ENCODE measurements at places on chromosomes 7 and 10.

DNA sequence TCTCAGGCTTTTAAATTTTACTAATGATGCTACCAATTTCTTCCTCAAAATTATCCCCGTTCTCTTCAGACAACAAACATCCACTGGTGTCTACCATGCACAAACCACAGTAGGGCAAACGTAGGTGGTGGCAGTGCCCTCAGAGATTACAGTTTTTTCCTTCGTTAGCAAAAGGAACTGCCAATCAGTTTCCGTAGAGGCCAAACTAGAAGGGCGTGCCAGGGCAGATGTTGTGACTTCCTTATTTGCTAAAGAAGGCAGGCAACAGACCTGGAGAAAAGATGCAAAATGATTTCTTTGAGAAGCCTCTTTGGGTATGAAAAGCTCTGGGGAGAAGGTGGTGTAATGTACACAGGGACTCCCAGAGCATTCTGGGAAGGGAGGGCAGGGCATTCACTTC, 7.6 kb upstream of the FAM180A start:
- DNase-seq: no peak

GRCh38 chr10:104328896-104329710, 9.2 kb downstream of the ITPRIP start:
- DNase-seq: no peak

DNA sequence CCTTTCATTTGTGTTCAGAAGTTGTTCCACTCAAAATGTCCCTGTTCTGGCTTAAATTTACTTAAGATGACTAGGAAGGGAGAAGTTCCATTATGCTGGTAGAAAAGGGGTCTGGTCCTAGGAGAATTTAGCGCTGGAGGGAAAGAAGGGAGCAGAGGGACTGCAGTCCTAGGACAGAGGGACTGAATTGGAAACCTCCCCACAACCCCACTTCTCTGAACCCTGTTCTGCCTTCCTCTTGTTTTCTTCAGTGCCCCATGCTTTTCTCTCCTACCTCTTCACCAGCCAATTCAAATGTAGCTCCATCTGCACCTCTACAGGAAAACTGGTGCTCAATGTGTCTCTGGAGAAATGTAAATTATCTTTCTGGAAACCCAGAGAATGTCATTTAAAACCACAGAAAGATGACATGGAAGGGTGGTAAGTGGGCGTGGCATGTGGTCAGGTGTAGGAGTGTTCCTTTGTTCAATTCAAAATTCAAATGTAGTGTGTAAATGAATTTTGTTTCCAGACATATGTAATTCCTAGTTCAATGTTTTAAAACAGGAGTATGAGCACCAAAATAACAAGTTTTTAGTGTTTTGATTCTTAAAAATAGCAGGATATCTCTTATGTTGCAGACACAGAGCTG, 24.0 kb upstream of the RHOBTB1 start:
- no peak for DNase-seq

DNA sequence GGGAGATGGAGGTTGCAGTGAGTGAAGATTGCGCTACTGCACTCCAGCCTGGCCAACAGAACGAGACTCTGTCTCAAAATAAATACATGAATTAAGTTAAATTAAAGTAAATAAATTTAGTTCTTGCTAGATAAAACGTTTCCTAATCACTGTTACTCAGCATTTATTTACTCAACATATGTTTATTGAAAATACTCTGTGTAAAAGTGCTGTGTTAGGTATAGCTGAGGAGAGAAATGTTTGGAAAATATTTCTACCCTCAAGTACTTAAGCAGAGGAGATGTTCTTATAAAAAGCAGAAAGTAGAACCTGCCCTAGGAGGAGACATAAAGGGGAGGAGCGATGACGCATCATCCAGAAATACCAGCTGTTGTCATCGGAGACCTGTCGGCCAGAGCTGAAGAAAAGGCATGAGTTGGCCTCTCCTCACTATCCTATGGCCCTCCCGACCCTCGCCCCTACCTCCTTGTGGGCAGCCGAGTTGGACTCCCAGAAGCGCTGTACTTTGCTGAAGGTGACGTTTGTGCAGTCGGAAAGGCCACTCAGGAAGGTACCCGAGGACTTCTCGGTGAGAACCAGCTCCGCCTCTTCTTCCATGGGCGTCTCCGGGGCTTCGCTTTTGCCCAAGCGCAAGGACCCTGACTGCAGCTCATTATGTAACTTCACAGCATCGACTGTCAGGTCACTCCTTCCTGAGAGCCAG, 1.1 kb downstream of the RRP12 start:
- DNase-seq: no peak

GRCh38 chr10:86367152-86367951, 757 bp upstream of the GRID1 start:
- no peak for DNase-seq

GRCh38 chr7:155189590-155189989, 108.1 kb upstream of the INSIG1 start:
- DNase-seq: no peak

- no peak for DNase-seq
Observed at GRCh38 chr10:102419269-102420180, 940 bp upstream of the PSD start.

- no peak for DNase-seq
Observed at GRCh38 chr7:63077841-63078240, 920.8 kb upstream of the ZNF722 start.

DNA sequence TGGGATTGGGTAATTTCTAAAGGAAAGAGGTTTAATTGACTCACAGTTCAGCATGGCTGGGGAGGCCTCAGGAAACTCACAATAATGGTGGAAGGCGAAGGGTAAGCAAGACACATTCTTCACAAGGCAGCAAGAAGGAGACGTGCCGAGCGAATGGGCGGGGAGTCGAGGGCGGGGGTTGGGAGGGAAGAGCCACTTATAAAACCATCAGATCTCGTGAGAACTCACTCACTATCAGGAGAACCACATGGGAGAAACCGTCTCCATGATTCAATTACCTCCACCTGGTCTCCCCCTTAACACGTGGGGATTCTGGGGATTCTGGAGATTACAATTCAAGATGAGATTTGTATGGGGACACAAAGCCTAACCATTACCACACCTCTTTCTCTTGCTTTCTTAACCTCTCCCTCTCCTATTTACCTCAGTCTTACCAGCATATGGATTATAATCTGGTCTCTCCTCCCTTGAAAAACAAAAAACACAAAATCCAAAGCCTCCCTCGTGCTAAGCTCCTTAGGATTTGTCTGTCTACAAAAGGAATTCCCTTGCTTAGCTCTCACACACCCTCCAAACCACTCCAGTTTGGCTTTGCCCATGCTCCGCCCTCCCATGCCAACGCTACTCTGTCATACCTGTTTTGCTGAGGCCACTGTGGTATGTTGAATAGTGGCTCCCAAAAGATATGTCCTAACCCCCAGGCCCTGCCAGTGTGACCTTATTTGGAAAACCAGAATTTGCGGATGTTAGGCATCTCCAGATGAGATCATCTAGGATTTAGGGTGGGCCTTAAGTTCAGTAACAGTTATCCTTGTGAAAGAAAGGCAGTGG, 19.6 kb upstream of the EFCAB10 start:
- no peak for DNase-seq

DNA sequence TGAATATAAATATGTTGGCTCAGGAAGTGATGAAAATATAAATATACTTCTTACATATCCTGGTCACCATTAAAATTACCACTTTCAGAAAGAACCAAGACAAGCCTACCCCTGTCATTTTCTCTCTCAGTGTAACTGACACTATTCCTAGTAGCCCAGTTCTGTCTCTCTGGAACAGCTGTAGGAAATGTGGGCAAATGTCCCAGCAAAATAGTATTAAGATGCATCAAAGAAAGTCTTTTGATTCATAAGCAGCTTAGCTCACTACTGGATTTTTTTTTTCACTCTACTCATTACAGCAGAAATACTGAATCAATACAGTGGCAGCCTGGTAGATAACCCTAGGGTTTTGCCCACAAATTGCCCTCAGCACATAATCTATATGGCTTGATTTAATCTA, 290.9 kb downstream of the DNAJB9 start:
- DNase-seq: no peak

DNA sequence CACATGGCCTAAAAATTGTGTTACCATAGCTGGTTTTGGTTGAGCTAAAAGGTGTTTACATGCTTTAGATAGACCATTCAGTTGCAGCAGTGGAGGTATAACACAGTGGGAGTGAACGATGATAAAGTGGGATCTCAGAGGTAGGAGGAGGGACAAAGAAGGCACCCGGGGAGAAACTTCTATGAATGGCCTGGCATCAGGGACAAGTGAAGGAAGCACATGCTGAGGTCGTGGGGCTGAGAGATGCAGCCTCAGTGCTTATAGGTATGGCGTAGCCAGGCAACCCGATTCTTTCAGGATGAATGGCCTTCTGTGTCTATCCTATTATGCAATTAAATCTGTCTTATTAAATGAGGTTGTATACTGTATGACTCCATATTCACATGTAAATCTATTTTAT, 3.9 kb upstream of the CDK6 start:
- no peak for DNase-seq

- DNase-seq: no peak
Observed at GRCh38 chr7:151141855-151142685, 25.4 kb downstream of the GBX1 start.

GRCh38 chr7:931871-932650, 22.4 kb downstream of the ADAP1 start:
- DNase-seq: no peak

DNA sequence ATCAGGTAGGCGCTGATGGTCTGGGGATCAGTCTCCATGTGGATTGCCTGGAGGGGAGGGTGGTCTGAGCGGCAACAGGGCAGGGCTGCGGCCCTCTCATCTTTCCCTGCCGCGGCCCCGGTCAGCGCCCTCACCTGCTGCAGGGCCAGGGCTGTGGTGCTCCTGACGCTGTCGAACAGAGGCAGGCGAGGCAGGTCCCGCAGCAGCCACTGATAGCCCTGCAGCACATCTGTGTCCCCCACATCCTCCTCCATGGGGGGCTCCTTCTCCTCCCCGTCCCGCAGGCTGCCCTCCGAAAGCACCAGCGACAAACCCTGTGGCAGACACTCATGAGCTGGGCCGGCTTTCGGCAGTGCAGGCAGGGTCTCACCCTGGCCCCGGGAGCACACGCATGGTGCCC, 19.0 kb downstream of the INTS1 start:
- DNase-seq: no peak

- DNase-seq: no peak
Observed at GRCh38 chr10:91111060-91111459, 109.4 kb upstream of the PCGF5 start.

GRCh38 chr10:17019696-17020095, 109.9 kb downstream of the CUBN start:
- DNase-seq: no peak

DNA sequence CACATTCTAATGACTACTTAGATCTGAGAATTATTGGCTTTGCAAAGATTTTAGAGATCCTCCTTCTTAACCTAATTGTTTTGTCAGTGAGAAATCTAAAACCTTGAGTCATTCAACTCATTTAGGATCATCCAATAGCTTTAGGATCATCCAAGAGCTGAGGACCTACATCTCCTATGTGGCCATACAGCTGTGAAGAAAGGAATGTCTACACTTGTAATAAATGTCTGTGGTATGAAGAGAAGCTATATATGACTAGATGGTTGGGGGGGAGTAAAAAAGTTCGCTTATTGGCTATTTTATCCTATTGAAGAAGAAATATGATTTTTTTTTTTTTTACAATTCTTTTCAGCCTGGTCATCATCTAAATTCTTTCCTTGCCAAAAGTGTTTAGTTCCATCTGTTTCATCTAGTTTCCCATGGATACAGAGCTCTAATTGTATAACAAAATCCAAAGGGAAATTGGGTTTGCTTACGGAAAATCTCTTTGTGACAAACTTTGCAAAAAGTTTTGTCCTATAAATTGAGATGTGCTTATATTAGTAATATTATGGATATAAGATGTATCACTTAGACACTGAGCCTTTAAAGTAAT, 196.7 kb downstream of the PRKG1 start:
- DNase-seq: no peak

- no peak for DNase-seq
Observed at GRCh38 chr7:132113536-132114371, 462.5 kb downstream of the PLXNA4 start.

DNA sequence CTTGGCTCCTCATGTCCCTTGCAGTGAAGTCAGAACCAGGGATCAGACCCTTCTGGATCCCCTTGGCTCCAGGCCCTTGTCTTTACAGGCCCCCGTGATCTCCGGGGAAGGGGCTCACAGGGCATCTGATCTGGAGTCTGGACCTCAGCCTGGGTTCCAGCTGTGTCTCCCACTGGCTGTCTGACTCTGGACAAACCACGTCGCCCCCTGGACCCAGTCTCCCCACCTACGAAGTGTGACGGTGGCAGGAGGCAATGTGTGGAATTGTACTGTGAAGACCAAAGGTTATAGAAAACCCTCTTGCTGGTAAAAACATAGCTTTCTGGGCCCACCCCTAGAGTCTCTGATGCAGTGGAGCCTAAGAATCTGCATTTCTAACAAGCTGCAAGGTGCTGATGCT, 15.5 kb upstream of the C10orf71 start:
- DNase-seq: no peak
